ENCODE measurements at places on chromosomes 3 and 15.

DNA sequence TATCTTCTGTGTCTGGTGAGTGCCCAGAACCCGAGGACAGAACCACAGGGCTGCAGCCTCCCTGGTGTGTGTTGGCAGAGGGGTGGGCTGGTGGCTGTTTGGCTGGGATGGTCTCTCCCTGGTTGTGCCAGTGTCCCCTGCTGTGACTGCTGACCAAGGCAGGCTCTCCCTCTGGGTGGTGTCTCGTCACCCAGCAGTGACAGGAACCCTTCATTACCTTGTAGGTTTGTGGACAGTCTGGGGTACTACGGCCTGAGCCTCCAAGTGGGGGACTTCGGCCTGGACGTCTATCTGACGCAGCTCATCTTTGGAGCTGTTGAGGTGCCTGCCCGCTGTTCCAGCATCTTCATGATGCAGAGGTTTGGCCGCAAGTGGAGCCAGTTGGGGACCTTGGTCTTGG lies 6.4 kb upstream of the SLC22A14 start:
- no peak for DNase-seq

- DNase-seq, result no peak
These were observed 205.9 kb upstream of the GBE1 start for GRCh38 chr3:81967393-81967792.

DNA sequence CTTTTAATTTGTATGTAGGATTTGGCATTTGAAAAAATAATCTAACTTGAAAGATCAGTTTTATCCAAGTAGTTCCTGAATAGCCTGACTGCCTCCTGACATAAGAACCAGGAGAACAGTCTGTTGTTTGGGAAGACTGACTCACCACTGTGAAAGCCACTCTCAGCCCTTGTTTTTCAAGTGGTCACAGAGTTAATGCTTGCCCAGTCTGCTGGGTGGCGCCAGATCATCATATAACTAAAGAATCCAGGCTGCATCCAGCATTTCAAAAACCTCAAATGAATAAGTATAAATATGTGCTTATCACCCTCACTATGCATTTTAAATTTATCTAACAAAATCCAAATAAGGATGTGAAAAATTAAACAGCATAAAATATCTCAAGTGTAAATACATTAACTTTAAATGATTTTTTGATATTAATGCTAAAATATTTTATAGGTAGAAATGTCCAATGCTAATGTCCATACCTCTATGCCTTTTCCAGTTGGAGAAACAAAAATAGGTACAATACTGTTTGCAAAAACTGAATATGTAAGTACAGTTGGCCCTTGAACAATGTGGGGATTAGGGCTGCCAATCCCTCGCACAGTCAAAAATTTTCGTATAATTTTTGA lies 26.9 kb upstream of the ZBBX start:
- no peak for DNase-seq

- DNase-seq, result no peak
These were observed 45.9 kb downstream of the SLC12A8 start for GRCh38 chr3:125166599-125167136.

DNA sequence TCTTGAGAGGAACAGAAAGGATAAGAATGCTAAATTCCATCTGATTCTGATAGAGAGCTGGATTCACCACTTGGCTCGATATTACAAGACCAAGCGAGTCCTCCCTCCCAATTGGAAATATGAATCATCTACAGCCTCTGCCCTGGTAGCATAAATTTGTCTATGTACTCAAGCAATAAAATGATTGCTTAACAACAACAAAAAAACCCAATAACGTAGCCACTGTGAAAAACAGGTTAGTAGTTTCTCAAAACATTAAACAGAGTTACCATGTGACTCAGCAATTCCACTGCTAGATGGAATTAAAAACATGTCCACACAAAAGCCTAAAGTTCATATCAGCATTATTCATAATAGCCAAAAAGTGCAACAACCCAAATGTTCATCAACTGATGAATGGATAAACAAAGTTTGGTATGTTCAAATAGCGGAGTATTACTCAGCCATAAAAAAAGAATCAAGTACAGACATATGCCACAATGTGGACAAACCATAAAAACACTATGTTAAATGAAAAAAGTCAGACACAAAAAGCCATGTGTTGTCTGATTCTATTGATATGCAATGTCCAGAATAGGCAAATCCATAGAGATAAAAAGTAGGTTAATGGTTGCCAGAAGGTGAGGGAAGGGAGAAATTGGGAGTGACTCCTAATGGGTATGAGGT lies 16.8 kb downstream of the BCL2L10 start:
- no peak for DNase-seq

GRCh38 chr3:129594409-129594808 lies 12.1 kb downstream of the PLXND1 start:
- no peak for DNase-seq

DNA sequence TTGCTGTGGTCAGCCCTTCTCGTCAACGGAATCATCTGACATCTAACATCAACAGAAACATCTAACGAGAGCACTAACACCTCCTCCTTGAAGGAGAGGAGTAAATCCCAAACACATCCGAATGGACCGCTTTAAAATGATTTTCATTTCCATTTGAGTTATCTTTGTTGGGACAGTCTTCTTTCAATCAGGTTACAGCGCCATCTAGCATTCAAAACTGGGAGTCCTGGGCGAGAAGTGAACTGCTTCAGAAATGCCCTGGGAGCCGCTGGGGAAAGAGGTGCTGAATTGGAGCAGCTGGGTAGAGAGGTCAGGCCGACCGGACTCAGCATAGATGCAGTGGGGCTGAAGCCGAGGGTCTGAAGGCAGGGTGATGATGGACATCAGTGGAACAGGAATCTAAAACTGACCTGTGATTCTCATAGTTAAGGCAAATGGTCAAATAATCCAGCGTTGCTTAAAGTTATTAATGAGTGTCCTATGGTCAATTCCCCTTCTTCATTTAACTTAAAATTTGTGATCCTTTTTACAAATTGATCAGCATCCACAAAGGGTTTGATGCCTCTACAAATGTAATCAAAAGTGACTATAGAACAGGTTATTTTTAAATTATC lies 170.0 kb upstream of the NDN start:
- no peak for DNase-seq

- no peak for DNase-seq
These were observed 101.1 kb upstream of the CCNL1 start for GRCh38 chr3:157261000-157261399.

GRCh38 chr3:12040902-12041301 lies 36.7 kb downstream of the SYN2 start:
- DNase-seq, result no peak

- DNase-seq, result no peak
These were observed 132.0 kb downstream of the MCTP2 start for GRCh38 chr15:94363382-94363781.
